Caudate nucleus (tissue), 63 donors: ENCODE measurements at places on chromosomes 13 and 19.

GRCh38 chr19:38180071-38180470 lies 44.0 kb downstream of the DPF1 start:
- DNase-seq = no peak

DNA sequence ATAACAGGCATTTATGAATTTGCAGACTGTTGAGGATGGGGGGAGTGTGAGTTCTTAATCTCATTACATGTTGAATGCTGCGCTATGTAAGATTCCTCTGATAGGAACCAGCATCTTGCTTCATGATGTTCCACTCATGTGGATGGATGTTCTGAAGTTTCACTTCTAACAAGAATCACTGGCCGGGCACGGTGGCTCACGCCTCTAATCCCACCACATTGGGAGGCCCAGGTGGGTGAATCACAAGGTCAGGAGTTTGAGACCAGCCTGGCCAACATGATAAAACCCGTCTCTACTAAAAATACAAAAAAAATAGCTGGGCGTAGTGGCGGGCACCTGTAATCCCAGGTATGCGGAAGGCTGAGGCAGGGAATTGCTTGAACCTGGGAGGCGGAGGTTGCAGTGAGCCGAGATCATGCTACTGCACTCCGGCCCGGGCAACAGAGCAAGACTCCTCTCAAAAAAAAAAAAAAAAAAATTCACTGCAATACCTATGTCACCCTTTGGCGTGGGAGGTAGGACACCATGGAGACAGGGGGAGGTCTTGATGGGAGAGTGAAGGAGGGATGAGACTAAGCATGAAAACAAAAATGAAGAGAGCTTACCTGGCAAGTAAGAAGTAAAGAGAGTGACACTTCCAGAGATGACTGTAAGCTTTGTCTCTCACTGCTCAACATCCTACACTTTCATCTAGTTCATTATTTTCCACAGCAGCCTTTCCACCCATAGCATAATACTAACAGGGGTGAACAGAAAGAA lies 133.0 kb downstream of the DCT start:
- DNase-seq = no peak

DNA sequence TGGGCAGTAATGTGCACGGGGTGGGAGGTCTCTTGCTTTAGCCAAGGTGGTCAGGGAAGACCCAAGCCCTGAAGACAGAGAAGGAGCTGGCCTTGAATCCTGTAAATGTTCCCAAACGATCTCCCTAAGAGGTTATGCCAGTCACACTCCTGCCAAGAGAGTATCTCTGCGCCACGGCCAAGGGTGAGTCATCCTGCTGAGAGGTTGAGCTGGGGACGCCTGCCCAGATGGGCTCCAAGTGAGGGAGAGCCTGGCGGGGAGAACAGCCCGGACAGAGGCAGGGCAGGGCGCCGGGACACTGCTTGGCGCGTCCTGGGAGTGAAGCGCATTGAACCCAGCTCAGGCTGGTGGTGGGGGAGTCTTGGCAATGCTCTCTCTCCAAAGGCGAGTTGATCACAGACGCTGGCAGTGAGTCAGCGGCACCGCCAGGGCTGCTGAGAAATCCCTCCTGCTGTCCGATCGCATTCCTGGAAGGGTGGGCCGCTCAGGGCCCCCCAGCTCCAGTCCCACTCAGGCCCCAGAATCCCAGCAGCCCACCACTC lies 16.4 kb downstream of the SULT2B1 start:
- DNase-seq = peak; percentile 47

- DNase-seq = no peak
Observed at GRCh38 chr19:1206864-1207450, 1.4 kb downstream of the STK11 start.

DNA sequence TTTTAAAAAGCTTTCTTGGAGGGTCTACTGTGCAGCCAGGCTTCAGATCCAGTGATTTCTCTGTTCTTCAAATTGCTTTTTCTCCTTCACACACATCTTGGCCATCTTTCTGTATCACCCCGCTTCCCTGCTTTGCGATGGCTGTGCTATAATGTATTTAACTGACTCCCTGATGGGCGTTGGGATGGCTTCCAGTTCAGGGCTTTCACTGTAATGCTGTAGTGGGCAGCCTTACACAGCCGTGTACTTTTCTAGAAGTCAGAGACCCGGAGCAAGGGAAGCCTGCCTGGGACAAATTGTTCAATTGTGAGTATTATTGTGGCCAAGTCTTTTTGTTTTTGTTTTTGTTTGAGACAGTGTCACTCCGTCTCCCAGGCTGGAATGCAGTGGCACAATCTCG lies 19.4 kb upstream of the PAK4 start:
- no peak for DNase-seq

DNA sequence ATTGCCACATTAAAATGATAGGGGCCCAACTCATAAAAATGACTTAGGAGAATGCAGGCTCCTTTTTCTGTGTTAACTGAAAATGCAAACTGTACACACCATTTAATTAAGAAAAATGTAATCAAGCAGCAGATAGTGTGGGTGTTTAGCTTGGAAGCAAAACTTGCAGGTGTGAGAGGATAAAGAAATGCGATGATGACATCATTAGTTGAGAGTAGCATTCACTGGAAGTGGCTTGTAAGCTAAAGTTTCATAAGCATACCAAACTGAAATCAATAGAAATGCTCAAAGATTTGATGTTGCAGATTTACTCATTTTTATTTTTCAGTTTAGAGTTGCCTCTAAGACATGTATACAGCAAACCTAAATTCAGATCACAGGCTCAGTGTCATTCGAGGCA lies 86.6 kb downstream of the PRR20E start:
- no peak for DNase-seq

- no peak for DNase-seq
Observed at GRCh38 chr19:49282184-49282583, 42.8 kb downstream of the SLC6A16 start.

- no peak for DNase-seq
Observed at GRCh38 chr19:15813916-15814315, 1.5 kb downstream of the OR10H1 start.

DNA sequence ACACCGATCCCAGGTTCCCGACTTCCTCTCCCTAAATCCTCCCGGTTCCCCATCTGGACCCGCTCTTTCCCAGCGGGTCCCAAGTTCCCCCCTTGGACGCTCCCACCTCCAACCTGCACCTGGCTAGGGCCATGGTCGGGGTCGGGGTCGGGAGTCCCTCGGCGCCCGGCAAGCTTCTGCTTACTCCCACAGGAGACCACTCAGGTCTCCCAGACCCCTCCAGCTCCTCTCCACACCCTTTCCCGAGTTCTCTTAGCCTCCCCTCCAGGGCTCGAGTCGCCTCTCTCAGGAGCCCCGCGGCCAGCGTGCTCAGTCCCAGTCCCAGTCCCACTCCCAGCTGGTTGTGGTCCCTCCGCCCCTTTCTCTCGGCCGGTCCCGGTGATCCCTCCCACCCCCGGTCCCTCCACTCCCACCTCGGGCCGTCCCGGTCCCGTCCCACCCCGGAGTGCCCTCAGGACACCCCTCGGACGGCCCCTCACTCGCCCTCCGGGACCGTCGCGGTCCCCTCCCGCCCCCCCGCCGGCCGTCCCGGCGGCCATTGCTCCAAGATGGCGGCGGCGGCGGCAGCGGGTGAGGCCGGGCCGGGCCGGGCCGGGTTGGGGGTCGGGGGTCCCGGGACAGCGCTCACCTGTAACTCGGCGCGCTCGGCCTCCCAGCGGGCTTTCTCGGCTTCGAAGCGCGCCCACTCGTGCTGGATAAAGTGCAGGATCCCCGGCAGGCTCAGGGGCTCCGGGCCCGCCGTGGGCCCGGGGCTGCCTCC lies at the start of gene FKRP:
Gene FKRP (plus strand): TSS at position 537 of the 760 bp plus-strand sequence. CDS start 9,394 bp downstream, outside the sequence.
- DNase-seq = peak; percentile 54

DNA sequence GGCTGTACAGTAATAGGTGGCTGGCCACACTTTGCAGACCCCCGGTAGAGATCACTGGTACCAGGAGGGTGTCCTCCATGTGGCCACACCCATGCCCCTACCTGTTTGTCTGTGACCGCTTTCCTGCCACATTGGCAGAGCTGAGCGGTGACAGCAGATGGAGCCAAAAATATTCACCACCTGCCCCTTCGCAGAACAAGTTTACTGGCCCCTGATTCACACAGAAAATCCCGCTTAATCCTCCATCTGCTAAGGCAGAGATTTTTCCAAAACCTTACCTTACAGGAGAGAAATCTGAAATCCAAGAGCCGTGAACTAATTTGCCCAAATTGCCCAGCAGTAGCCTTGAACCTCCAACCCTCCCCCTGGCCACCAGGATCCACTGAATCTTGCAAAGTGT lies 52.1 kb downstream of the MYO9B start:
- DNase-seq = no peak

DNA sequence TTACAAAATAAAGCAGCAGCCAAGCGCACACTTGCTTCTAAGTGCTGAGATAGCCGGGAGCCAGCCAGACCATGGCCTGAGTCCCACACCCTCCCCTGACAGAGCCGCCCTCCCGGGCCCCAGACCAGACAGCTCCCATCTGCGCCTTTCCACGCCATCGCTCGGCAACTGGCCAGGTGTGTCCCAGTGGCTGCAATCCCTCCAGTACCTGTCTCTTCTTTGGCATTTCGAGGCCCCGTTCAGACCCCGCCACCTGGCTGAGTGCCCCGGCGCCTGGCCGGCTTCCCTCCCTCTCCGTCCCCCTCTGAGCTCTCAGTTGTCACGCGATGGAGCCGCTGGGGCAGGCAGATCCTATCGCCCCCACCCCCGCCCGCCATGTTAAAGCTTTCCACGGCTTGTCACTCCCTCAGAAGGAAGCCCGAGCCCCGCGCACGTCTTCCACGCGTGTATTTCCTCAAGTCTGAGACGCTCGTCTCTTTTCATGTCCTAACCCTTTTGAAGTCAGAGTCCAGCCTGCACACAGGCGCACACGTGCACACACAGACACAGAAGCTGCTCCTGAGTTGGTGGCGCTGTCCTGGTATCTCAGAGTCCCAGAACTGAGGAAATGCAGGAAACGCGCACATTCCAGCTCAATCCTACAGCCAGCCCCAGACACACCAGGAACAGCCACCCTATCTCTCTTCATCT lies 7.9 kb downstream of the MLLT1 start:
- DNase-seq = peak; percentile 25

GRCh38 chr13:112105244-112105681 lies 38.3 kb downstream of the SOX1 start:
- DNase-seq = no peak

DNA sequence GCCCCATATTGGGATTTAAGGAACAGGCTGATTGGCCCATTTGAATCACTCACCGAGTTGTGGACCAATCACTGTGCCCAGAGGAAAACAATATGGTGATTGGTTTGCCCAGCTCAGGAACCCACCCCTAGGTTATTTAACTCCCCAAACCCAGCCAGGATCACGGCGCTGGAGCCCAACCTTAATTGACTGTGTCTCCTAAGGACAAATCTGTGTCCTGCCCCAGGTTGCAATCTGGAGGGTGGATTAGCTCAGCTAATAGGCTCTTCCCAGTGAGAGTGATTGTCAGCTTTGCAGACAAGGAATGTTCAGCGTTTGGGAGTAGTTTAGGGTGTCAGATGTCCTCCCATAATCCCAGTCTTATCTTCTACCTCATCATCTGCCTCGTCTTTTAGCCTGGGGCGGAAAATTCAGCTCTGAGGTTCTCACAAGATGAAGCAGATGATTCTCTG lies 3.5 kb upstream of the ZNF358 start:
- no peak for DNase-seq

GRCh38 chr13:45850027-45850613 lies 1.4 kb downstream of the SIAH3 start:
- DNase-seq = no peak

DNA sequence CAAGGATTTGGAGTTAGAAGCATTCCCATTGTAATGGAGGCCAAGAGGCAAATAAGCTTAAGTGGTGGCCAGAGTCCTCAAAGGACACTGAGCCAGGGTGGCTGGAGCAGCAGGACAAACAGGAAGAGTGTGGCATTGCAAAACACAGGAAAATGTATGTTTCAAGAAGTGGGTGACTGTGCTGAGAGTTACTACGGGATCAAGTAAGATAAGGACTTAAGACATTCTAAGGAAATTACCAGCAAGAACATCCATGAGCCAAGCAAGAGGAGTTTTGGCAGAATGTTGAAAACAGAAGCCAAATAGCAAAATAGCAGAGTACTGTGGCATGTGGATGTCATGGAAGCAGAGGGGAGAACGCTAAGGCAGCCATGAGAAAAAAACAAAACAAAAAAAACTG lies 104.2 kb downstream of the RAP2A start:
- DNase-seq = no peak

GRCh38 chr13:98411617-98412265 lies 165.2 kb downstream of the STK24 start:
- DNase-seq = no peak

- DNase-seq = no peak
Observed at GRCh38 chr19:30391052-30391451, 18.9 kb downstream of the ZNF536 start.

DNA sequence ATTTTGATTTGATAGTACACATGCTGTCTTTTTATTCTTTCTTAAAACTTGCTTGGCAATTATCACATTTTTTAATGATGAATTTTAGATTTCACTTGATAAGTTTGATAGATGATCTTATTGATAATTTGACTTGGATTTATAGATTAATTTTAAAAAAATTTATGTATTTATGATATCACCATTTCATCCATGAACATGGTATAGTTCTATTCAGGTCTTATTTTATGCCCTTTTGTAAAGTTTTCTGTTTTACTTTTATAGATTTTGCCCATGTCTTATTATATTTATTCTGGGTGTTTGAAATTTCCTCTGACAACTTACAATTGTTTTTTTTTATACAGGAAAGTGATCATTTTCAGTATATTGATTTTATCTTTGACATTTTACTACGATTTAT lies 39.5 kb downstream of the ZNF536 start:
- DNase-seq = no peak

DNA sequence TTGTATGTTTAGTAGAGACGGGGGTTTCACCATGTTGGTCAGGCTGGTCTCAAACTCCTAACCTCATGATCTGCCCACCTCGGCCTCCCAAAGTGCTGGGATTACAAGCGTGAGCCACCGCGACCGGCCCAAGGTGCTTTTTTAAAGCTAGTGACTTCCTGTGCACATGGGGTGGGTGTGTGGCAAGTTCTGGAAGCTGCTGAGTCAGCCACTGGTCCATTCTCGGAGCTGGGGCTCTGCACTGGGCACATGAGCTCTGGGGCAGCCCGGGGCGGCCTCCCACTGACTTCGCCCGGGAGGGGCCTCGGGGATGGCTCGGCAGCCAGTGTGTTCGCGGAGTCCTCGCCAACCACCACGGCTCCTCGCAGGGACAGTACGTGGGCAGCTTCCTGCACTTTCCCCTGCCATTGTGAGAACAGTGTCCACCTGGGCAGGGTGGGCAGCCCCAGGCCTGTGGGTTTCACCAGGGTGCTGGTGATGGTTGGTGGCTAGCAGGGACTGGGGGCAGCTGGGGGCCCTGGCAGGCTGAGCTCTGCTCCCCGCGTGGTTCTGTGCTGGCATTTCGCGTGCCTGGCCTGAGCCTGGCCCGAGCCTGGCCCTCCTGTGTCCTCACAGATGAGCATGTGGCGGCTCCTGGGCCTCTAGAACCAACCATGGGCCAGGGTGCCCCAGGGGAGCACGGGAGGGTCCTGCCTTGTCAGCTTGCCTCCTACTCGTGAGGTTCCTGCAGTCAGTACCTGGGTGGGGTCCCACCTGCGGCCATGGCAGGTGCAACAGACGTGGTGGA lies 12.2 kb downstream of the CBARP start:
- no peak for DNase-seq

GRCh38 chr13:114319441-114319913 lies 5.2 kb downstream of the CHAMP1 start:
- DNase-seq = no peak
